ENCODE measurements at places on chromosomes 1 and 21. TPM values are rescaled to one million over a fixed set of nuclear protein-coding genes. Genes with fewer than 3 reads are reported as not detected.
A peak's percentile ranks its signal among the peaks of the same experiment; 100 is the strongest.

GRCh38 chr1:9506901-9507300, 32.4 kb upstream of the SLC25A33 start:
- H3K27me3 ChIP-seq, result no peaks in the 10 kb centered on the region
- DNase-seq, result no peak
- H3K4me3 ChIP-seq, result no peak overlapping the region
- H3K36me3 ChIP-seq, result no peaks in the 10 kb centered on the region

The PEX14 gene
- total RNA-seq, result 16.0 TPM

- H3K36me3 ChIP-seq, result no peaks in the 10 kb centered on the region
- H3K27ac ChIP-seq, result no peak overlapping the region
- DNase-seq, result no peak
- H3K4me1 ChIP-seq, result peaks cover 1% of the 10 kb centered on the region
- H3K4me3 ChIP-seq, result no peak overlapping the region
Observed at GRCh38 chr1:65717815-65718454, 74.8 kb upstream of the PDE4B start.

- H3K27ac ChIP-seq, result no peak overlapping the region
- H3K27me3 ChIP-seq, result no peaks in the 10 kb centered on the region
- H3K36me3 ChIP-seq, result no peaks in the 10 kb centered on the region
- H3K4me1 ChIP-seq, result peaks cover 8% of the 10 kb centered on the region
- DNase-seq, result no peak
Observed at GRCh38 chr1:20792196-20792595, 5.1 kb upstream of the HP1BP3 start.

GRCh38 chr1:246506674-246507481, at the start of gene SMYD3:
TSS of gene SMYD3 (minus strand) at chr1:246507279.
- H3K4me1 ChIP-seq, result peaks cover 31% of the 10 kb centered on the region
- H3K27me3 ChIP-seq, result no peaks in the 10 kb centered on the region
- peak within 1 kb of the TSS; percentile 91 for H3K27ac ChIP-seq
- H3K4me3 ChIP-seq, result peak within 1 kb of the TSS; percentile 94
- H3K36me3 ChIP-seq, result no peaks in the 10 kb centered on the region
- peak; percentile 71 for DNase-seq

DNA sequence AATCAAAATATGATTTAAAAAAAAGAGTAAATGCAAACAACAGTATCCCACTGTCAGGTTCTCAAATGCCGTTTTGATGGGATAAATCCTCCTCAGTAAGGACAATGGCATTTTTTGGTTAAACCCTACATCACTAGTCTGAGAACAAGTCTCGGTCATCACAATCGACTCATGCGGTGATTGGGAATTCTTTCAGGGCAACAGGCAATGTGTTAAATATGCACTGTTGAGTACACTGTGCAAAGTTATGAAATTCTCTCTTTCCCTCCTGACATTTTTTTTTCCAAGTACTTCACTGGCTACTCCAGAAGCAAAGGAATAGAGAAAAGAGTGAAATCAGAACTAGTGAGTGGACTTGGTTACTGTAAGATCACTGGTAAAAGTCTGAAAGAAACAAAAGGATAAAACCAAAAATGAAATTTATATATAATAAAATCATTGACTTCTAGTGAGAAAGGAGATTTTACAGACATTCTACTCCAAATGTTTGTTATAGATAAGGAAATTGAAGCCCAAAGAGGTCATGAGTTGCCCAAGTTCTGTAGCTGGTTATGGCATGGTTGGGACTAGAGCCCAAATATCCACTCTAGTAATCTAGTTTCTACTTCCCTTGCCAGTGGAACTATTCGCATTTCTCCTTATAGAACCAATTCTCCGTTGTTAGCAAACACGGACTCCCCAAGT, 111.3 kb downstream of the TGFBR3 start:
- peaks cover 11% of the 10 kb centered on the region for H3K4me1 ChIP-seq
- H3K4me3 ChIP-seq, result no peak overlapping the region
- no peak overlapping the region for H3K27ac ChIP-seq
- H3K36me3 ChIP-seq, result peaks cover 3% of the 10 kb centered on the region
- H3K27me3 ChIP-seq, result no peaks in the 10 kb centered on the region

GRCh38 chr1:47622776-47623556, 185.1 kb downstream of the FOXD2 start:
- DNase-seq, result no peak
- no peak overlapping the region for H3K27ac ChIP-seq
- no peaks in the 10 kb centered on the region for H3K4me1 ChIP-seq
- H3K27me3 ChIP-seq, result peaks cover 48% of the 10 kb centered on the region
- no peaks in the 10 kb centered on the region for H3K36me3 ChIP-seq
- no peak overlapping the region for H3K4me3 ChIP-seq

The ST6GALNAC5 gene
- total RNA-seq, result not detected

DNA sequence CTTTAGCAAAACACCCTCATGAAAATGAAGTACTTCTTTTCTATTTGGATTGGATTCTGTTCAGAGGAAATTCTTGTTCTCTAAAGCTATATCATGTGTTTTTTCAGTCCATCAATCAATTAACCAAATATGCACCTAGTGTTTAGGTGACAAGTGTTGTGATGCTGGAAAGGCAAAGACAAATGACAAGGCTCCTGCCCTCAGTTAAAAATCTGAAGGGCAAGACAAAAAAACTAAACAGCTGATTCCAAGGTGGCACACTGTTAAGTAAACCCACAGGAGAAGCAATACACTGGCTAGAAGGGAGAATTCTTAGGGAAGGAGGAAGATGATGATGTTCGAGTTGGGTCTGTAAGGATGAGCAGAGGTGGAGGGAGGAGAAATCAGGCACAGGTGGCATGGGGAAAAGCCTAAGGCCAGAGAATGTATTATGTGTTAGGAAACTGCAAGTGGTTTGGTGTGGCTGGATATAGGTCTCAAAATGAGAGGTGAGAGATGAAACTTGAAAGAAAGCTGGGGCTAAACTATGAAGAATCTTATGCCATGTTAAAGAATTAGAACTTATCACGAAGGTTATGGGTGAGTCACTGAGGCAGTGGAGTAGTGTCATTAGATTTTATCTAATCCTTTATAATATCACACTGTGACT, 51.8 kb upstream of the GFI1 start:
- DNase-seq, result no peak
- H3K4me1 ChIP-seq, result peaks cover 14% of the 10 kb centered on the region
- peak overlapping the region; percentile 82 for H3K27ac ChIP-seq
- H3K4me3 ChIP-seq, result peak overlapping the region; percentile 59

GRCh38 chr1:3727042-3727824, 25.0 kb upstream of the CCDC27 start:
- peaks cover 2% of the 10 kb centered on the region for H3K4me1 ChIP-seq
- H3K36me3 ChIP-seq, result no peaks in the 10 kb centered on the region
- H3K27me3 ChIP-seq, result peaks cover 9% of the 10 kb centered on the region
- no peak for DNase-seq

The GPR137B gene
- 13.6 TPM for total RNA-seq

DNA sequence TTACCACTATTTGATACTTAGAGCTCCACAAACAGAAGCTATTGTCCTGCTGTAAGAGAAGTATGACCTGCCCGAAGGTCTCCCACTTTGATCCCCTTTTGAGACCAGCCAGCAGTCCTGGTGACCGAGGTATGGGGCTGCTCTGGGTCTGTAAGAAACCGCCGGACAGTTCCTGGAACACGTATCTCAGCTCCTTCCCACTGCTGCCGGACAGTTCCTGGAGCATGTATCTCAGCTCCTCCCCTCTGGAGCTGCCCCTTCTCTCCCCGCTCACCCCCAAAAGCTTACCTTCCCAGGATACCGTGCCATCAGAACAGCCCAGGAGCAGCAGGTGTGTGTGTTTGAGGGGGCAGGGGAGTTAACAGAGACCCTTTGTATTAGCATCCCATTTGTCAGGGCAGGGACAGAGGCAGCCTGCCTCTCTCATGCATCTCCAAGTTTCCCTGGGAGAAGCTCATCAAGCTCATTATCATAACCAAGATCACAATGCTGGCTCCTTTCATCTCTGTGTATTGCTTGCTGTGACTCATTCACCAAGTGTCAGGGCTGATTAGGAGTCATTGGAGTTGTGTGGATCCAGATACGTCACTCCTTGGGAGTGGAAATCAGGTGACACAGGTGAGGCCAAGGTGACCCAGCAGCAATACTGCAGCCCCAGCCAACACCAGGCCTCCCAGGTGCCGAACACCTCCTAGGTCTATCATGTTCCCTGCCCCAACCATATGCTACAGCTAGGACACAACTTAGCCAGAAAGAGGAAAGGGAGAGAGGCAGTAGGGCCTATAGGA, 25.3 kb downstream of the OPTC start:
- peaks cover 9% of the 10 kb centered on the region for H3K4me1 ChIP-seq
- H3K36me3 ChIP-seq, result peaks cover 2% of the 10 kb centered on the region
- no peak overlapping the region for H3K27ac ChIP-seq
- H3K27me3 ChIP-seq, result peaks cover 18% of the 10 kb centered on the region

GRCh38 chr1:17984583-17984982, 123.0 kb upstream of the IGSF21 start:
- no peak overlapping the region for H3K27ac ChIP-seq
- no peaks in the 10 kb centered on the region for H3K4me1 ChIP-seq
- peaks cover 2% of the 10 kb centered on the region for H3K36me3 ChIP-seq
- peaks cover 12% of the 10 kb centered on the region for H3K27me3 ChIP-seq

DNA sequence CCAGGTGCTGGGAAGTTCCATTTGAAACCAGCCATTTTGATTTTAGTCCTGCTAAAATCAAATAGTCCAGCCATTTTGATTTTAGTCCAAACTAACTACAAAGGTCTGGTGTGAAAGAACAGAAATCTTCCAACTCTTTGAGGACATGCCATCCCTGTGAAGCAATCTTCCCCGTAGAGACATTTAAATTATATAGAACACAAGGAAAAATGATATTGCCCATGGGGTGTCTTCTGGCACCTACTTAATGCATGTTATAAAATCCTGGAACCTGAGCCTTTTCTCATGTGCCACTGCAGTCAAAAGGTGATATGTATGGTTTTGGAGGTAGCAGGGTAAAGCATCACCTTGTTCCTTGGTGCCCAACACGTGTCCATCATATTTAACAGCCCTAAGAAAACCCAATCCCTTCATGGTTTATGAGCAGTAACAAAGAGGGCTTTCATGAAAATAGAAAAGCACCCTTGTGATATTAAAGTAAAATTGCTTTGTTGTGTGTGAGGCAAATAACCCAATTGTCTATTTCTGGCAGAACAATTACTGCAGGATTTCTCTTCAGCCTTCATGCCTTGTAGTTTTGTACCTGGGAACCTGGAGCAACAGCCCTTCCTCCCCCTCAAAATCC, 26.3 kb downstream of the ANGPTL7 start:
- no peak overlapping the region for H3K27ac ChIP-seq
- peaks cover 12% of the 10 kb centered on the region for H3K36me3 ChIP-seq
- peaks cover 8% of the 10 kb centered on the region for H3K4me1 ChIP-seq
- no peak for DNase-seq

The AVPR1B gene
- not detected for total RNA-seq

GRCh38 chr21:36700971-36701755, 2.2 kb downstream of the SIM2 start:
- H3K4me3 ChIP-seq, result peak overlapping the region; percentile 84
- H3K27ac ChIP-seq, result no peak overlapping the region
- peaks cover 65% of the 10 kb centered on the region for H3K27me3 ChIP-seq
- peaks cover 15% of the 10 kb centered on the region for H3K4me1 ChIP-seq
- DNase-seq, result no peak

Measured in T-helper 17 cell (primary cell).